Activated CD4-positive, alpha-beta T cell treated with anti-CD3 and anti-CD28 coated beads for 48 hours (primary cell): ENCODE measurements at places on chromosomes 6 and 20.

- no peak for DNase-seq
Observed at GRCh38 chr6:43005844-43006243, 7.9 kb downstream of the MEA1 start.

GRCh38 chr6:142702501-142703460 lies 242.2 kb downstream of the HIVEP2 start:
- no peak for DNase-seq

- peak; percentile 9 for DNase-seq
Observed at GRCh38 chr6:85015396-85015990, 251.1 kb upstream of the TBX18 start.

DNA sequence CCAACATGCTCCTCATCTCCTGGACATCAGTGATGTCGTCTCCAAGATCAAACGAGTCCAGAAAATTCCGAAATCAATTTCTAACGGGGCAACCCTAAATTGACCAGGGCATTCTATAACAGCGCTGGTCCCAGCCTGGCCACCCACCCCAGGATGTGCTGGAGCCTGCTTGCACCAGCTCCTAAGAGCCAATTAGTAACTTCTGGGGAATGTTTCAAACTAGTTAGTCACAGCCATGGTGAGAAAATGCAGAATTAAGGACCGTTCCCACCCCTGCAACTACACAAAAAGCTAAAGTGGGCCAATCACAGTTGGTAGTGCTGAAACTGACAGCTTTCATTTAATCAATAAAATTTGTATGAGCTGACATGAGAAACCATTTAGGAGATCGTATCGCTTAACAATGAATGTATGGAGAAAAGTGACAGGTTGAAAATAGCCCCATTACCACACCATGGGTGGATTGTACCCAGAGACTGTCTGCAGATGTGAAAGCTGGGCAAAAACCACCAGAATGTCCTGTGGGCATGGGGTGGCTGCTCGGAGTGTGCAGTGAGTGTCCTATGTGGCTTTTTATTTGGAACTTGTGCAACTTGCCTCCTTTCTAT lies 165.7 kb upstream of the AFDN start:
- no peak for DNase-seq

DNA sequence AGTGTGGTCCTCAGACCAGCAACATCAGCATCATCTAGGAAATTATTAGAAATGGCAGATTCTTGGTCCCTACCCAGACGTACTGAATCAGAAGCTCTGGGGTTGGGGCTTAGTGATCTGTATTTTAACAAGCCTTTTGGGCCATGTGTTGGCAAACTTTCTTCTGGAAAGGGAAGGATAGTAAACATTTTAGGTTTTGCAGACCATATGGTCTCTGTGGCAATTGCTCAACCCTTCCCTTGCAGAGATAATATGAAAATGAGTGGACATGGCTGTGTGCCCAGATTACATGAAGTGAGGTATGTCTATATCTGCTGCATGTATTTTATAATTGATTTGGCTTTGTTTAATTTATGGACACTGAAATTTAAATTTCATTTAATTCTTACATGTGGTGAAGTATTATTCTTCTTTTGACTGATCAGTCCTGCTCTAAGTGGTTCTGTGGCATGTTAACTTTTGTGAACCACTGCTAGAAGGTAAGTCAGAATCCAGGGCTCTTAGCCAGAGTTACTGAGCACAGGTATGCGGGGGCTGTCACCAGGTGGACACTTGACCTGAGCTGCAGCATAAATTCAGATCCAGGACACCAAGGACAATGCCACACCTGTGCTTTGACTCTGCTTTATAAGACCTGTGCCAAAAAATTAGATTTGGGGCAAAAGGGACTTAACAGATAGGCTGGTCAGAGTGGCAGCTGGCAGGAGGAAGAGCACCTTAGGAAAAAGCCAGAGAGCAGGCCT lies 43.2 kb downstream of the LY86 start:
- DNase-seq, result no peak

DNA sequence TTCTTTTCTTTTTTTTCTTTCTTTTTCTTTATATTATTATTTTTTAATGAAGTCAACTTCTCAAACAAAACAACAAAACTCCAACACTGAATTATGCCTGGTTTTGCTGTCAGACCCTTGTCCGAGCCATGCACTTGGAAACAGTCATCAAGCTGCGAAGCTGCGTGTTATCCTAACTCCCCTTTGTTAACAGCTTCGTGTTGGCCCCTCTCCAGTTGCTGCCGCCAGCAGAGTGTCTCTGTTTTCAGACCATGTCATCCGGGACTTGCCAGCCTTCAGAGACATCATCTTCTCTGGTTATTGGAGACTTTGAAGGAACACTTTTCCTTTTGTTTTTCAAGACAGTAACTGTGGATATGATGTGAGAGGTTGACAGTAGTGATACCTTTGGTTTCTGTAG lies 83.1 kb downstream of the TRMT11 start:
- no peak for DNase-seq

DNA sequence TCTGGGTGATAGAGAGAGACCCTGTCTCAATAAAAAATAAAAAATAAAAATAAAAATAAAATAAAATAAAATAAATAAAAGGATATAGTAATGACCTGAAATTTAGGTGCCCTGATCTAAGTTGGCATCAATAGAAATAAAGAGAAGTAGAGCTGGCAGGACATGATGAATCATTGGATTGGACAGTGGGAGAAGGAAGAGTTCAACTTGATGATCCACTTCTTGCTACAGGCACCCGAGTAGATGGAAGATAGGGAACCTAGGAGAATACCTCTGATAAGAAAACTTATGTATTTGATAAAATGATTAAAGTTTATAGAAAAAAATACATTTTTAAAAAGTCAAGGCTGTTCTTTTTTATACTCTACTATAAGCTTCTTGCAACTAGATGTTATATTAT lies 79.0 kb downstream of the ADTRP start:
- no peak for DNase-seq

DNA sequence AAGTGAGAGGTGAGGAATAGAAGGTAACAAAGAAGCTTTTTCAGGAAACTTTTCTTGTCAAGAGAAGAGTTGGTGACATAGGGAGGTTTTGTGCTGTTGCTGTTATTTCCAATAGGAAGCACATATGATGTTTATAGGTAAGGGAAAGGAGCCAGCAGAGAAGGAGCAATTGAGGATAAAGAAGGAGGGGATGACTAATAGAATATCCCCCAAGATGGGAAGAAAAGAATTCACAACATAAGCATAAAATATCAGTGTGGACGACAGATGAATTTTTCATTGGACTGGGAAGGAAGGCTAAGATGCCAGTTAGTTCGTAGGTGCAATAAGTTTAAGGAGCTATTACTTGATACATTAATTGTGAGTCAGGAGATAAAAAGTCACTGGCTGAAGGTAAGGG lies 8.5 kb upstream of the BEND6 start:
- DNase-seq, result no peak
